ENCODE measurements at places on chromosomes 1 and 21.

DNA sequence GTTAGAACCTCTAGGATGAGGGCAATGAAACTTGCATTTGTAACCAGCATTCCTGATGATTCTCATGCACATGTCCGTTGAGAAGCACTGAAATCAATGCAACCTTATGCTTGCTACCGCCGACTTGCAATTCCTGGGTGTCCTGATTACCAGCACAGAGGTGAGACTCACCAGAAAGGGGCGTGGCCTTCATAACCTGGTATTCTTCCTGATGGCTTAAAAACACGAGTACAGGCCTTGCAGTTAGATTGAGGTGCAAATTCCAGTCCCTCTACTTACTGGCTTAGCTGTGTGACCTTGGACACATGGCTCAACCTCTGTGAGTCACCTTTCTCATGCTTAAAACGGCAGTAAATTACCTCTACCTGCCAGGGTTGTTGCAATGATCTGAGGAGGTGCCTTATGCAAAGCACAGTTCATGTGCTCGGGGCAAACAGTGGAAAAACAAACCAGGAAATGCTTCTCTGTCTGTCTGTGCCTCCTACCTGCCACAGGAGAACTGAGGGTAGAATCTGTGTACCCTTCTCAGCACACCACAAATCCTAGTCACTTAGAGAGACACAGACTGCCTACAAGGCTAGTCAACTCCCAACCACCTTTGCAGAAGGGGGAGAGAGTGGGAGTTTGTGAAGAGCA, 39.1 kb upstream of the ECE1 start:
- DNase-seq: no peak

DNA sequence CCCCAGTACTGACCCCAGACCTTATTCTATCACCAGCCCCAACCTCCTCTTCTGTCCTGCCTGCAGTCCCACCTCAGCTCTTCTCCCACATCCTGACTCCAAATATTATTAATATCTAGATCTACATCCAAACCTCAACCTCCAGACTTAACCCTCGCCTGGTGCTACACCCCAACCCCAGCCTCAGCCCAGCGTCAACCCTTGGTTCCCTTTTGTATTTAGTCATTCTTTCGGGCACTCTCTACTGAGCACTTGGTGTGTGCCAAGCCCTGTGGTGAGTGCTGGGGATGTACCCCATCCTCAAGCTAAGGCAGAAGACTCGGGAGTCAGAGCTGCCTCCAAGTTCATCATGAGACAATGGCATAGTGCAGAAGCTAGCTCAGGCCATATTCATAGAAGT, 1.1 kb downstream of the SHISAL2A start:
- DNase-seq: peak; percentile 6

DNA sequence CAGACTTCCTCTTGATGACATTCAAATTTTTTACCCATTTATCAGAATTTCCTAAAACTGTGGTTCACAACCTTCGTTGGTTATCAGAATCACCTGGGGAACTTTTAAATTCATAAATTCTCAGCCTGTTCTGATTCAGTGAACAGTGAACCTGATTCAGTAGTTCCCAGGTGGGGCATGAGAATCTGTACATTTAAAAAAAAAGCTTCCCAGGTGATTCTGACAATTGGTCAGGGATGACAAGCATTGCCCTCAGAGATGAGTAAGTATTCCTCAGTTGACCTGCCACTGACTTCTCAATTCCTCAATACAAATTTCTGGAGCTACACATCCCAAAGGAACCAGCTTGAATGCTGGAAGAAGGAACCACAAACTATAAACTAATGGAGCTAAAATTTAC, 23.5 kb upstream of the CR2 start:
- DNase-seq: no peak

DNA sequence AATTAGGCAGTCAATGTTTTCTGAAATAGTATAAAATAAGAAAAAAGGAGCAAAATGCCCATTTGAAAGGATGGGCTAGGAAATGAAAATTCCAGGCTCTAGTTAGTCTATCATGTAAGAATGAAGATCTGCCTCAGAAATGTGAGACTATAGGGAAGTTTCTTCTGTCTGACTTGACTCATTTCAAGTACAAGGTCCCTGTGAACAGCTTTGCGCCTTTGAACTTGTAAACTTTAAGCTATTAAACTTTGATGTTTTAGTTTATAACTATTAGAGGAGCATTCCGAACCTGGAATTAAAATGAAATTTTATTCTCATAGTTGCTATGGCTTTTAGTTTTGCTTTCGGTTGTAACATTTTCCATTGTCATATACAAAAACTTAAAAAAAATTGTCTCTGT, 199.4 kb downstream of the RPS6KC1 start:
- DNase-seq: no peak

DNA sequence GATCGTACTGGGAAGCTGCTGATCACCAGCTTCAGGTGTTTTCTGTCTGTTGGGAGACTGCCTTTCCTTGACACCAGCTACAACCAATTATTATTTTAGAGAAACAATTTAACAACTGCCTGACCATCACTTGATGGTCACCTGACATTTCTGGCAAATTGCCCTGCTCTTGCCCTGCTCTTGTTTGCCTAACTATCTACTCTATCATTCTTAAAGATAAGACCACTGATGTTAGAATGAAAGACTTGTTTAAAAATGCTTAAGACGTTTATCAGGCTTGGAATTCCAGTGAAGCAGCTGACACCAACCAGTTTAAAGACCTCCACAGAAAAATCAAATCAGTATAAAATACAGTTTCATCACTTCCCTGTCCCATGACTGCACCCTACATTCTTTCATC, 423.3 kb upstream of the CAMK1G start:
- DNase-seq: no peak

DNA sequence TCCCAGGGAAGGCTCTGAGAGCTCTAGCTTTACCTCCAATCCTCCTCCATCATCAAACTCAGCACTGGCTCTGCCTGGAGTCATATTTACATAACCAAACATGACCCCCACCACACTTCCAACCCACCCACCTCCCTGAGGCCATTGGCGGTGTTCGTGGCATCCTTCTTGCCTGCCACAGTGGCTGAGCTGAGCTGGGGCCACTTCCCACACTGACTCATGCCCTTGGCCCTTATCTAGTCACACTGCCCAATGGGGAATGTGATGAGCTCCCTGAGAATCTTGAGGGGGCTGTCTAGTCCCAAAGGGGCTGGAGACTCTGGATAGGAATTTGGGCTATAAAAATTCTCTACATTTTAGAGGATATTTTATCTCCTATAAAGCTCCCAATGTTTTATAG, 230.9 kb upstream of the IRF2BP2 start:
- no peak for DNase-seq

GRCh38 chr21:45056296-45056904, 18.0 kb upstream of the ADARB1 start:
- no peak for DNase-seq

DNA sequence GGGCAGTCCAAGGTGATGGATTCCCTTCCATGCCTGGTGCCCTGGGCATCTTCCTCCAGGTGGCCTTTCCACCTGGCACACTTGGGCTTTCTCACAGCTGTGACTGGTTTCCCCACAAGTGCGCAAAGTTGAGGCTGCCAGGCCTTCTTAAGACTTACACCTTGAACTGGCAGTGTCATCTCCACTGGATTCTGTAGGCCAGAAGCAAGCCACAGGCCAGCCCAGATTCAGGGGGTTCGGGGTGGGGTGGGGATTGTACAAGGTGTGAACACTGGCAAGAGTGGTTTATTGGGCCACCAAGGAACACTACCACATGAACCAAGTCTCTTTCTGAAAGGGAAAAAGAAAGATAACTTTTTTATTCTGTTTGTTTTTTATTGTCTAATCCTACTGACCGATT, 27.2 kb downstream of the DYRK1A start:
- DNase-seq: no peak

GRCh38 chr1:6434186-6434585, 9.6 kb downstream of the ESPN start:
- no peak for DNase-seq

GRCh38 chr1:60090655-60091054, 17.1 kb upstream of the C1orf87 start:
- DNase-seq: no peak

- DNase-seq: no peak
Observed at GRCh38 chr1:117215733-117216462, 5.2 kb upstream of the VTCN1 start.

DNA sequence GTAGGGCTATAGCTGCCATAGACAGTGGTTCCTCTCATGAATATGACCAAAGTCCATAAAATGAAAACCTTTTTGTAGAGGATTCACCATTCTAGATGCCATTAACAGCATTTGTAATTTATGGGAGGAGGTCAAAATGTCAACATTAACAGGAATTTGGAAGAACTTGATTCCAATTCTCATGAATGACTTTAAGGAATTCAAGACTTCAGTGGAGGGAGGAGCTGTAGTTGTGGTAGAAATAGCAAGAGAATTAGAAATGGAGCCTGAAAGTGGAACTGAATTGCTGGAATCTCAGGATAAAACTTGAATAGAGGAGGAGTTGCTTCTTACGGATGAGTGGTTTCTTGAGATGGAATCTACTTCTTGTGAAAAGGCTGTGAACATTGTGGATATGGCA, 65.4 kb upstream of the ESRRG start:
- no peak for DNase-seq

DNA sequence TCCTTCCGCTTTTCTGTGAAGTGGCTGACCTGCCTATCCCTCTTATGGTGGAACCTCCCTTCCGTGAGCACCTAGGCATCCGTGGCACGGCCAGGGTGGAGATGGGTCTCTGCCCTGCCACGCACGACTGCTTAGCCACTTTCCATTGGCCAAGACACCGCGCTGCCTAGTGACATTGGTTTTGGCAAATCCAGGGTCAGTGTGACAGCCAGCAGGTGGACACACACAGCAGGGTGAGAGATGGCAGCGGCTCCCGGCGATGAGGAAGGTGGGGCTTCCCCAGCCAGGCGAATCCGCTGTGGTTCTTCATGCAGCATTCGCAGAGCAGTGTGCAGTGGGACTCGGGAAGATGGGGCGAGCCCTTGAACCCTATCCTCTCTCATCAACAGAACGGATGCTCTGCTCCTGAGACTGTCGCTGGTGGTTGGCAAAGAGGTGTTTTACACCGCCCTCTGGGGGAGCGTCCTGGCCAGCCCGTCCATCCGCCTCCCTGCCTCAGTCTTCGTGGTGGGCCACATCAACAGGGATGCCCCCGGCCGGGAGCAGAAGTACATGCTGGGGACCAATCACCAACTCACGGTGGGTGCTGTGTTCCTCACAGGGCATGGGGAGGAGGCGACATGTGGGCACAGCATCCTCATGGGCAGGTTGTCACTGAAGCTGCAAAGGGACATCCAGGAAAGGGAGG, 51.8 kb downstream of the DOP1B start:
- no peak for DNase-seq

- no peak for DNase-seq
Observed at GRCh38 chr1:62084310-62084890, 110.2 kb upstream of the L1TD1 start.

GRCh38 chr1:179016706-179017382, 8.8 kb upstream of the FAM20B start:
- DNase-seq: no peak

DNA sequence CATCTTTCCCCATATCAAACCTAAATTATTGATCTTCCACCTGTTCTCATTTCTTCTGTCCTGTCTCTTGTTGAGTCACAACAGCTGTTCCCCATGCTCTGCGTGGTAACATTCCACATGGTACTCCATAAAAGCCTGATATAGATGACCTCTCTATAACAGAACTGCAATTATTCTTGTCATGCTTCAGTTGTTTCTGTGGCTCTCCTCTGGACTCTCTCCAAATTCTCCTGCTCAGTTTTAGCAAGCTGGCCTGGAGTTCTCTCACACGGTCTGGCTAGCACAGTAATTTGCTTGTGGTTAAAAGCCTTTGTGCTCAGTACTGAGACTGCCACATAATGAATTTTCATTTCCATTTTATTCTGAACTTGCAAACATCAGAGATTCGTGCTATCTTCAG, 10.6 kb upstream of the LRRC39 start:
- no peak for DNase-seq

GRCh38 chr1:210587566-210587965, 258.9 kb downstream of the HHAT start:
- no peak for DNase-seq

DNA sequence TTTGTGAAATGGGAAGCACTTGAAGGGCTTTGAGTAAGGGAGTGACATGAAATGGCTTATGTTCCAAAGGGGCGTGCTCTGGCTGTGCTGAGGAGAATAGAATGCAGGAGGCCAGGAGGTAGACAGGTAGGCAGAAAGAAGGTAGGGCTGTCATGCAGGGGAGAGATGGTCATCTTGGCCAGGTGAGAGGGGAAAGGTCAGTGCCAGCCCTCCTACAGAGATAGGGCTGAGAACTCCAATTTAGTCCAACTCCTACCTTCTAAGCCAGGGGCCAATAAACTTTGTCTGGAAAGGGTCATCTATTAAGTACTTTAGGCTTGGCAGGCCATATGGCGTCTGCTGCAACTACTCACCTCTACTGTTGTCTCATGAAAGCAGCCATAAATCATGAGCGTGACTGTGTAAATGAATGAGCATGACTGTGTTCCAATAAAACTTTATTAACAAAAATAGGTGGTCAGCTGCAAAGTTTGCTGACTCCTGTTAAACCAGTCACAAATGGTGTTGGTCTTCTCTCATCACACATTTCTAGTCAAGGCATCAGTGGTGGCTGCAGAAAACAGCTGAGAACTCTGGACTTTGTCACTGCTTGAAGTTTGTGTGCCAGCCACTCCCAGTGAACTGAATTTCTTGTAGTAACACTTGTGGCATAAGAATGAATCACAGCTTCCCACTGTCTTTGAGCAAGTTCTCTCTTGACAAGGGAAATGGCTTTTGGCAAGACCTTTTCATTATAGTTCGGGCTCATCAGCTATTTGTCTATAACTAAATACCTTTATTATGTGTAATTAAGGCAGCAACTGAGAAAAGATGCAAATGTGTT, 32.0 kb upstream of the CD2 start:
- no peak for DNase-seq

DNA sequence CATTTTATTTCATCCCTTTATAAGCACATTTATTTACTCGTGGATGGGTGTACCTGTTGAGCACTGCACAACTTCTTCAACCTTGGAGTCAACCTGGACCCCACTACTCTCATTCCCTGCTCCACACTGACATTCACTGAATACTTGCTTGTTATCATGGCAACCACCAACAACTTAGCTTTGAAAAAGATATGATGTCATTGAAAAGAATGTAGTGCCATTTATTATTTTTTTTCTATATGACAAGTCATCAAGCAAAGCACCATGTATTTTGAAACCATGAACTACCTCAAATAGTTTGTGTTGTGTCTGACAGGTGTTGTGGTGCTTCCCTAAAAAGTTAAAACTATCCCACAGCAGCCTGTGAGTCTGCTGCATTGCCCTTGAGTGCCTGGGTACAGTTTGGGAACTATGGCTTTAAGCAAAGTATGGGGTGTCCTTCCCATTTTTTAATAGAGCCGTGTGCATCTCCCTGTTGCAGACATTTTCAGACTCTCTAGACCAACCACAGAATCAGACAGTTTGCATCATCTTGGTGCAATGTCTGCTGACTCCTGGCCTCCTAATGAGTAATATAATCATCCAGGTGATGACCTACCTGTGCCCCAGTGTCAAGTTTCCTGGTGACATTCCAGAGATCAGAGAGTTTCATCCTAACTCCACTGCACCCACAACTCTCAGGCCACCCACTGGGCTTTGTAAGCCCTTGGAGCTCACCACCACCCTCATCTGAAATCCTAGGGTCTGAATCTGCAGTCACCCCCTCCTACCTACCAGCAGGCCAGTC, 339.7 kb upstream of the PROX1 start:
- no peak for DNase-seq

All from T-helper 2 cell (primary cell).